ENCODE measurements at places on chromosomes 1 and 21. TPM values are rescaled to one million over a fixed set of nuclear protein-coding genes. Genes with fewer than 3 reads are reported as not detected.

DNA sequence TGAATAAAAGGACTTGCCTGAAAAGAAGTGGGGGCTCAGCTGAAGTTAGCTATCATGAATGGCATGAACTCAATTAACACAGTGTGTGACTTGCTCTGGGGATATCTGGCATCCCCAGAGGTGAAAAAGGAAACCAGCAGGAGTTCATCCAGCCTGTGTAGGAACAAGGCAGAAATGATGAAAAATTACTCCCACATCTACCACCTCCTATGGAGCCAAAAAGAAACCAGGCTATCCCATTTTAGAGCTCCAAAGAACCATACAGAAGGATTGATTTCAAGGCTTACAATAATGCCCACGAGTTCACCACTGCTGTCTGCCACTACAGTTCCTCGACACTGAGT lies 25.3 kb downstream of the TP53BP2 start:
- DNase-seq, result no peak

Gene PDE4B
- 13.9 TPM for total RNA-seq

- no peak for DNase-seq
Measured at GRCh38 chr1:159532922-159533321, 2.9 kb downstream of the OR10J5 start.

- DNase-seq, result no peak
Measured at GRCh38 chr1:31551208-31551607, 25.1 kb upstream of the TINAGL1 start.

DNA sequence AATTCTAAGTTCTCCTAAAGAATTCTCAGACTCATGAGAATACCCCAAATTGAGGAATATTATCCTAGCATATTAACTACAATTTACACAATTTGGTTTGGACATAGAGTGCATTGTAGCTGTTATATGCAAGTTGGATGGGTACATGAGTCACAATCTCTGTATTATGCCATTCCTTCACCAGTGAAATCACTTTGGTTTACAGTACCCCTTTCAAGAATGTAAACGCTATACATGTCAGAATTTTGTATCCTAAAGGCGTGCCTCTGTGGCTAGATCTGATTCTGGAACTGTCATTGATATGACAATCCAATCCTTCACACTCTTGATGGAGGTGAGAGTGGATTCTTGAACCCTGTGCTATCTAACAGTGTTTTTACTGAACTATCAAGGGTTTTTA lies 6.7 kb upstream of the IL10RB start:
- no peak for DNase-seq

Gene ALX3
- total RNA-seq, result not detected

- DNase-seq, result no peak
Measured at GRCh38 chr1:200963076-200963475, 60.4 kb downstream of the KIF21B start.

DNA sequence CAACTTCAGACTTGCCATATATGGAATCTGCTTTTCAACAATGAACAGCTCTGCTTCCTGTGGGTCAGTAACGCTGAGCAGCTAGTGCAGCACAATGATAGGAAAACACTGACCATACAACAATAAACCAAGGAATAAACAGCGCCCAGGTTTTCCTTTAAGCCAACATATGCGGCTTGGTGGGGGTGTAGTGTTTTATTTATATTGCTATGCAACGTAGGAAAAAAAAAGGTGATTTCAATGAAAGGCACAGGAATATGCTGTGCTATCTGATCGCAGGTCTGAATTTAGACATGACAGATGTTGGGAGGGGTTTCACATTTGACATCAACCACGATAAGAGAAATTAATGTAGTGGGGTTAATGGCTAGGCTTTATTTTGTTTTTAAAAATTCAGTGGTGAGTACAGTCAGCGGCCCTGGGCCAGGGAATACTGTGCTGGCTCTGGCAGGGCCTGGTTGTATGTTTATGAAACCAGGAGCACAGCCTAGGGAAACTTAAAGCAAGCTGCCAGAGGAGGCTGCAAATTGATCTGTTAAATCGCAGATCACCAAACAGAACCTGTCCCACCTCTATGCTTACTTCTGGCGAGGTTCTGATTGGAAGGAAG lies 4.3 kb downstream of the TSPAN2 start:
- DNase-seq, result no peak

DNA sequence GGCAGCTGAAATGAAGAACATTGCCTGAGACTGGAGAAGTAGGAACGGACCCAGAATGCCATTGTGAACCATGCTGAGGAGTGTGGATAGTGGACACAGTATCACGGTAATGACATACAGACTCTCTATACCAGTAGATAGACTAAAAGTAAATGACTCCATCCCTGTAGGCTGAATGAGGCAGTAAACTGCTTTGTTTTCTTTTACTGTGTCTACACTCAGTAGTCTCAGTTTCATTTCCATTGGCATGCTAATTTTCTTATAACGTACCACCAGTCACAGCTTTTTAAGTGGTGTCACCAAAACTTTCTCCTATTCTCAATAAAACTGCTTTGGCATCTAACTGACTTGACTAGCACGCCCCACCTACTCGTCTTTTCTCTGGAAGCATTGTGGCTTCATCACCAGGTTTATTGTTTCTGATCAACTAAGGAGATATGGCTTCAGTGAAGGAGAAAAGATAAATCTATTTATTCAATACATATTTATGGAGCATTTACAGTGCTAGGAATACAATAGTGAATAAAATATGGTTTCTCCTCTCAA lies 8.4 kb upstream of the ZNF697 start:
- no peak for DNase-seq

- DNase-seq, result no peak
Measured at GRCh38 chr1:196661345-196661744, 9.5 kb downstream of the CFH start.
